ENCODE measurements at places on chromosomes 11 and 22. TPM values are rescaled to one million over a fixed set of nuclear protein-coding genes. Genes with fewer than 3 reads are reported as not detected.

Gene MS4A6A
- 87.6 TPM for total RNA-seq

Gene AIFM3
- 2.1 TPM for total RNA-seq

Gene TSGA10IP
- total RNA-seq = not detected

Gene ACRV1
- total RNA-seq = not detected

Gene TRIM64
- total RNA-seq = not detected

Gene LTBP3
- total RNA-seq = 306 TPM

Gene BACE1
- 30.8 TPM for total RNA-seq

Gene CD81
- 618 TPM for total RNA-seq

Gene ZNF214
- total RNA-seq = 8.3 TPM

Gene OR11H1
- total RNA-seq = not detected

Gene TMEM151A
- 0.31 TPM for total RNA-seq

Gene GNB1L
- 6.2 TPM for total RNA-seq

Gene GAB4
- 0.85 TPM for total RNA-seq

Gene MFNG
- 22.3 TPM for total RNA-seq

Gene SCUBE2
- total RNA-seq = 8.8 TPM

Gene NAALAD2
- total RNA-seq = 12.5 TPM

Gene OR52H1
- total RNA-seq = 0.89 TPM

Gene MS4A3
- 1.4 TPM for total RNA-seq

Gene TRIM3
- 24.6 TPM for total RNA-seq

Gene PAMR1
- 15.6 TPM for total RNA-seq

Gene SPDYC
- total RNA-seq = not detected
